Nasal cavity respiratory epithelium epithelial cell of viscerocranial mucosa (primary cell): ENCODE measurements at places on chromosomes 3 and 15. TPM values are rescaled to one million over a fixed set of nuclear protein-coding genes. Genes with fewer than 3 reads are reported as not detected.

The BTLA gene
- total RNA-seq, result under 0.01 and 0.07 TPM in 2 replicates

The NSUN3 gene
- total RNA-seq, result 8.2 and 12.7 TPM in 2 replicates

The THRB gene
- 7.5 and 14.2 TPM in 2 replicates for total RNA-seq

The PLIN1 gene
- 0.34 and 0.43 TPM in 2 replicates for total RNA-seq

The ISLR gene
- not detected in 2 replicates for total RNA-seq

The MRAS gene
- 2.7 and 18.7 TPM in 2 replicates for total RNA-seq
